ENCODE measurements at places on chromosomes 5 and 9.

- DNase-seq, result no peak
Measured at GRCh38 chr5:10401498-10401897, 40.2 kb upstream of the ROPN1L start.

DNA sequence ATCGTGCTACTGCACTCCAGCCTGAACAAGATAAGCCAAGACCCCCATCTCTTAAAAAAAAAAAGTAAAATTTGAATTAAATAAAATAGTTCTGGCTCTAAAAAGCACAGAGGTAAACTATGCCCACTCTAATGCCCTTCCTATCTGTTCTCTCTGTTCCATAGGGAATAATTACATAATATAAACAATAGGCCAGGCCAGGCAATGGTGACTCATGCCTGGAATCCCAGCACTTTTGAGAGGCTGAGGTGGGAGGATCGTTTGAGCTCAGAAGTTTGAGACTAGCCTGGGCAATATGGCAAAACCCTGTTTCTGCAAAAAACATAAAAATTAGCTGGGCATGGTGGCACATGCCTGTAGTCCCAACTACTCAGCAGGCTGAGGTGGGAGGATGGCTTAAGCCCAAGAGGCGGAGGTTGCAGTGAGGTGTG is 47.4 kb downstream of the MYO10 start:
- no peak for DNase-seq

- DNase-seq, result no peak
Measured at GRCh38 chr5:77086368-77086688, 757 bp downstream of the ZBED3 start.

DNA sequence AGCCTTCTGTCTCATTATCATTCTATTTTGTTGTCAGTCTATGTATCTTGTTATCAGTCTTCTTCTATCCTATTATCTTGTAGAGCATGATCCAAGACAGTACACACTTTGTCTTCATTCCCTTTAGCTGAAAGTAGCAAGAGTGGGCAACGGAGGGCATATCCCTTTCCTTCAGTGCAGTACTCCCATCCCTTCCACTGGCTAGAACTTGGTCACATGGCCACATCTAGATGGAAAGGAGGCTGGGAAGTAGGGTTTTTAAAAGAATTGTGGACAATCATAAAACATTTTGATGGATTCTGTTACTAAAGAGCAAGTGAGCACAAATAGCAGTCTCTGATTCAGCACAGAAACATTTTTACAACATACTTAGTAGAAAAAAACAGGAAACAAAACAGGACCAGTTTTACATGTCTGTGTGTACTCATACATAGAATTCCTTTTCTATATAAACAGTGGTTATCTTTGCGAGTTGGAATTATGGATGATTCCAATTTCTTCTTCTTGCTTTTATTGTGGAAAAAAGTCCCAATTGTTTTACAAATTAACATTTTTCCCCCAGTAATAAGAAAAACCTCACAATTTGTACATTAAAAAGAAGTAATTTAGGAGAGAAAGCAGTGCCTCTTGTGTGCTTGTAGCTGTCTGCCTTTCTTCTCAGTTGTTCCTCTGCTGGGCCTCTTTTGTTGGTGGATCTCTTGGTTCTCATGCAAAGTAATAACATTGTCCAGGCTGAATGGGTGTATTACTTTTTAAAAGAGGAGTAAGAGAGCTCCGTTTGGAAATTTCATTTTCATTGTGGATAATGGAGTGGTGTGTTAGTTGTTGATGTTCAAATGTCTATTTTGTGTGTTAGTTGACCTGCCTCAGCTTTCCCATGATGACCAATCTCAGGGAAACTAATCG is 410.9 kb upstream of the TRPC7 start:
- DNase-seq, result no peak

GRCh38 chr9:16100537-16101091 is 547.8 kb downstream of the CCDC171 start:
- DNase-seq, result no peak

DNA sequence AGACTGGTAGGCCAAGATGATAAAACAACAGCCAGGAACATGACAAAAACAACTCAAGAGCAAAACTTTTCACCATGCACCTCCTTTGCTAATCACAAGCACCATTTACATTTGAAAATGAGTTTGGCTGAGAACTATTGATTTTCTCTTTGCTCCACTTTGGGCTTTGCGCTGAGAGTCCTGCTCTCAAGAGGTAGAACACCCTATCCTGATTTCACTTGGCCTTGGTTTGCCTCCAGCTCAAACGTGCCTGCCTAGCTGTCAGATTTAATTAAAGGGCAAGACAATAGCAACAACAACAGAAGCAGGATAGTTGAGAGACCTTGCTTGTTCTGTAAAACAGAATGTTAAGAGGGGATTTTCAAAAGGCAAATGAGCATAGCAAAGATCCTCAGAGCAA is 128.2 kb upstream of the ASTN2 start:
- no peak for DNase-seq

DNA sequence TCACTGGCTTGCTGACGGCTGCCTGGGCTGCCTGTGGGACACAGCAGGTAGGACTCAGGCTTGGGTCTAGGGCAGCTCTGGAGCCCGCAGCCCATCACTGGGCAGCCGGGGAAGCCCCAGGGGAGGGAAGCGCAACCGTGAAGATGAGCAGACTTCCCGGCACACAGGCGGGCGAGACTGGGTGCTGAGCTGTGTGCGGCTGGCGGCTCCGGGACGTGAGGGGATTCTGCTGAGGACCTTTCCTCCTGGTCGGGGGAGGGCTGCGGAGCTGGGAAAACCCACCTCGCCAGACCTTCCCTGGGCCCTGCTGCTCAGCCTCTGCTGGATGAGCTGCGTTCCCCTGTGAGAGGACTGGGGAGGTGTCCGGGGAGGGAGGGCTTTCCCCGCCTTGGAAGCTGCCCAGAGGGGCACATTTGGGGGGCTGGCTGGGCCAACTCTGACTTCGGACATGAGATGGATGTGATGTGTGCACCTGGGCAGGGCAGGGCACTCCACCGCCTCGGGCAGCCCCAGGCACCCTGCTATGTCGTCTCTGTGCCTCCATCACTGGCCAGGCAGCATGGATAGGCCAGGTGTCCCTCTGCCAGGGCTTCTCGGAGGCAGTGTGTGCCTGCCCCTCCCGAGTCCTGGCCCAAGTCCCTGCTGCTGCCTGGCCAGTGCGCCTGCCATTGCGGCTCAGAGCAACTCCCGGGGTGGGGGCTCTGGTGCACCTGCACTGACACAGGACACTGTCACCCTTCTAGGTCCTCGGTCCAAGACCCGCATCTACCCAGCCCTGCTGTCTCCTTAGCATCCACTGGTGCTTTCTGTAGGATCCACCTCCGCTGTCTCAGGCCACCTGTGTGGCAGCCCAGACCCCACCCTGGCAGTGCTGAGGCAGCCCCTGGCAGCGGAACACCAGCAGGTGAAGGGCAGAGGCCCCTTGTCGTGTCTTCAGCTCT is 66.4 kb downstream of the COL5A1 start:
- no peak for DNase-seq
